ENCODE measurements at places on chromosomes 5 and 9.

GRCh38 chr9:78292716-78293497, 4.0 kb upstream of the PSAT1 start:
- no peak for DNase-seq

DNA sequence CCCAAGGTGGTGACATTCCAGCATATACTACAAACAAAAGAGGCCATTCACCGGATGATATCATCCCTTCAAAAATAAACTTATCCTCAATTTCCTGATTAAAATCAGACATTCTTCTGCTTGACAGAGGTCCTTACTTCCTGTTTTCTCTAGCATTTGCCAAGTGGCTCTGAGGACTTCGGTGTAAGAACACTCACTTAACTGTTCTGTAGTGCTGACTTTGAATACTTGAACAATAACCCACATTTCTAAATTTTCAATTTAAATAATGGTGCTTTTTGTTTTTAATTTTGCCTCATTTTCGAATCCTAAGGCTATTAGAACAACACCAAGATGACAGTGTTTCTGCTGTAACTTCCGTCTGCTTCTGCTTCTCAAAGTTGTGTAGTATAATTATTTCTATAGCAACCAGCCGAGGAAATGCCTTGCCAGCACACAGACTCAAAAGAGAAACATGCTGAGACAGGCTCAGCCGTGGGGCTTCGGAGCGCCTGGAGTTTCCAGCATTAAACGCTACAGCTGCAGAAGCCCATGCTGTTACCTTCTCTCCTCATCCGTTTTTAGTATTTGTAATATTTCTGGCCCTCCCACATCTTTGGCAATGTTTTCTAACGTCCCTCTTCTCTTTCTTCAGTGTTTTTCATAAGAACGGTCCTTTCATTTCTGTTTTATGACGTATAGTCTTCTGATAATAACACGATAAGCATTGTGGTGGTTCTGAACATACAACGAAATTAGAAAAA, 19.5 kb upstream of the ANXA1 start:
- DNase-seq, result no peak

DNA sequence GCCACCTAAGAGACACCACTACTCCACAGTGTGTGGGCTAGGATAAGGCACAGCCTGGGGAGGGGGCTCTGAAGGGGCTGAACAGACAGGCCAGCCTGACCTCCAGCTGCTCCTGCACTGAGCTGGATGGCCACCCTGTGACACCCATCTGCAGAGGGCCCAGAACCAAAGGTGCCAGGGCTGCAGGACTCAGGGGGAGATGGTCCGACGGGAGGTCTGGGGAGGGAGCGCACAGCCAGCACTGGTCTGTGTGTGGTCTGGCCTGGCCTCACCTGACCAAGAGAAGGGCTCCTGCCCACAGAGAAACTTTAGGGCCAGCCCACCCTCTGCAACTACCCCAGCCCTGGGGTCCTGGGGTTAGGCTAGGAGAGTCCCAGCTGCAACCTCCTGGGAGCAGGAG, 789 bp downstream of the LTC4S start:
- DNase-seq, result no peak

GRCh38 chr9:134422301-134423090, 96.2 kb downstream of the RXRA start:
- DNase-seq, result no peak
